NCI-H748 treated with DMSO at 0.1 percent for 48 hours (cell line): ENCODE measurements at places on chromosomes 13 and 19.

- no peak for DNase-seq
Measured at GRCh38 chr19:5719274-5719960, 529 bp downstream of the LONP1 start.

DNA sequence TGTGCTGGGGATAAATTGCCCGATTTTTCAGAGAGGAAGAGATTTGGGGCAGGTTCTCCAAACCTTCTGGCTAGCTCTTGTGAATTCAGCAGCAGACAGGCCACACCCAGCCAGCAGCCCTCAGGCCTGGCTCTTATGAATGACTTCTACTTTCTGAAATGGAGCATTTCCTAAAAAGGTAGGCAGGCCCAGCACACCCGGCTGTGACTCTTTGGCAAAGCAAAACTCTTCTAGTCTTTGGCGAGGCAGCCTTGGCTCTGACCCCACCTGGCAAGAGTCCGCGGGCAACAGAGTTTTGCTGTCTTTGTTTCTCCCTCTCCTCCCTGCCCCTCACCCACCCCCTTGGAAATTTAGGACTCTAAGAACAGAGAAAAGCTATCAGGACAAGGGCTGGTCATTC lies 221.2 kb downstream of the ZNF536 start:
- no peak for DNase-seq

DNA sequence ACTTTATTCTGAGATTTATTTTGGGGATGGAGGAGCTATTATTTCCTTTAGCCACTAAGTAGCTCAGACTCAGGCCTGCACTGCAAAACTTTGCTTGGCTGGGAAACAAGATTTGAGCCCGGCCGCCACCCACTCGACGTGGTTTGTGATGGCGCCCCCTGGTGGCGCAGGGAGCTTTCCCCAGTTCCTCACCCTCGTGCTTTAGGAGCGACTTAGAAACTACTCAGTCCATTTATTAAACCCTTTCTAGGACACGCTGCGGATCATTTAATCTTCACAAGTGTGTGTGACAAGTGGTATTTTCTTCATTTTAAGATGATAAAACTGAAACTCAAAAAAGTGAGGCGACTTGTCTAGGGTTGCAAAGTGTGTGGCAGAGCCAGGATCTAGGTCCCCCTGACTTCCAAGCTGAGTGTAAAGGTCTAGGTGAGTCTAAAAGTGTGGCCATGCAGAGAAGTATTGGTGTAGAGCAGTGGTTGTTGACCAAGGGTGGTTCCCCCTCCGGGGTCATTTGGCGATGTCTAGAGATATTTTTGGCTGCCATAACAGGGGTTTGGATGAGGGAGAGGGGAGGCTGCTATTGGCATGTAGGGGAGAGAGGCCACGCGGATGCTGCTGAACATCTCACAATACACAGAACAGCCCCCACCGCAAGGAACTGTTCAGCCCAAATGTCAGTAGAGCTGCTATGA lies 2.2 kb downstream of the CXCL17 start:
- DNase-seq, result peak; percentile 43

DNA sequence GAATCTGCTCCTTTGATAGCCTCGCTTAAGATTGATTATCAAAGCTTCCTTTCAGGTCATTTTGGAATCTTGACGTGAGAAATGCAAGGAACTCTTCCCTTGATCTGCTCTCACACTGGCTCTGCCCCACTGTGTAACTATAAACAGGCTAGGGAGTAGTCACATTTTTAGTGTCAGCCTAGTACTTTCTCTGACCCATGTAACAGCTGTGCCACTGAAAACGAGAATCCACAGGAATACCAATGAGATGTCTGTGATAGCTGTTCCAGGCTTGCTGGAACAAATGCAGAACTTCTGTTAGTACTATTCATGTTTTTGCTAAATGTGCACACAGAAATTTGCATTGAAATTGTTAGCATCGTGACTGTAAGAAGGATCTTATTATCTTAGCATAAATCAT lies 221.3 kb downstream of the MYO16 start:
- DNase-seq, result no peak

GRCh38 chr13:45196096-45196495 lies 4.7 kb downstream of the KCTD4 start:
- no peak for DNase-seq

DNA sequence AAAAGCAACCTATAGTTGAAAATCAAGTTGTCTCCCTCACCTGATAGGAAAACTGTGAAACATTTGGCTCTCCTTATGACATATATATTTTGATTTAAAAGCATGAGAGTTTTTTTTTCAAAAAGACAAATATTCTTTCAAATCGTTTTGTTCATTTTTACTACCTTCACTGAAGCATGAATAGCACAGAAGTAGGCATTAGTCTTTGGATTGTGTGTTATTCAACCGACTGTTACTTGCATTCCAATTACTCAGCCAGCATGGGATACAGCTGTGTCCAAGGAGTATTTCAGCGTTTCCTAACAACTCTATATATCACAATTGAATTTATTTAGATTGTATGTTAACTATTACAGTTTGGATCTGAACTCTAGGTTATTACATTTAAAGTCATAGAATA lies 135.2 kb downstream of the PCDH9 start:
- DNase-seq, result no peak

GRCh38 chr19:10408511-10409283 lies 5.4 kb upstream of the CDC37 start:
- DNase-seq, result no peak

GRCh38 chr13:64078025-64078424 lies 2662.4 kb upstream of the PCDH20 start:
- no peak for DNase-seq

DNA sequence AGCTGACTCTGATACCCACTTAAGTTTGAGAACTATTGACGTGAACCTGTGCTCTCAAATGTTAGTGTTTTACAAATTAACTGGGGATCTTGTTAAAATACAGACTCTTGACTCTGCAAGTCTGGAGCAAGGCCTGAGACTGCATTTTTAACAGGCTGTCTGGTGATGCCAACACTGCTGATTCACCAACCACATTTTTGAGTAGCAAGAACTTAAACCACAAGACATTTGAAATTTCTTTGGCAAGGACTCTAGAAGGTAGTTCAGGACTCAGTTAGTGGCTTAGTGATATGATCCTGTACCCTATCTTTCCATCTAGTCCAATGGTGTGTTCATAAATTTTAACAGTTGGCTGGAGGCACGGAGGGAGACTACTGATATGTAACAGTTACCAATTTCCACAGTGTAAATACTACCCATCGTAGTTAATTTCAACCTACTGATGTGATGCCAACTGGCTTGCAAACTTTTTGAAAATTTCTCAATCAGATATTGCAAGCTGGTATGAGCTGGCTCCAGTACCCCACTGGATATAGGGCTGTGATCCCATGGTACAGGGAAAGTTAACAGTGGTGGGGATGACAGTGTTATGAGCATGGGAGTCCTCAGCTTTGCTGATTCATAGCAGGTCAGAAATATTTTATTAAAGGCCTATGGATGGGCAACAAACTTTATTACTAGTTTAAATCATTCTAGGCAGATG lies 255.1 kb downstream of the TBC1D4 start:
- no peak for DNase-seq

DNA sequence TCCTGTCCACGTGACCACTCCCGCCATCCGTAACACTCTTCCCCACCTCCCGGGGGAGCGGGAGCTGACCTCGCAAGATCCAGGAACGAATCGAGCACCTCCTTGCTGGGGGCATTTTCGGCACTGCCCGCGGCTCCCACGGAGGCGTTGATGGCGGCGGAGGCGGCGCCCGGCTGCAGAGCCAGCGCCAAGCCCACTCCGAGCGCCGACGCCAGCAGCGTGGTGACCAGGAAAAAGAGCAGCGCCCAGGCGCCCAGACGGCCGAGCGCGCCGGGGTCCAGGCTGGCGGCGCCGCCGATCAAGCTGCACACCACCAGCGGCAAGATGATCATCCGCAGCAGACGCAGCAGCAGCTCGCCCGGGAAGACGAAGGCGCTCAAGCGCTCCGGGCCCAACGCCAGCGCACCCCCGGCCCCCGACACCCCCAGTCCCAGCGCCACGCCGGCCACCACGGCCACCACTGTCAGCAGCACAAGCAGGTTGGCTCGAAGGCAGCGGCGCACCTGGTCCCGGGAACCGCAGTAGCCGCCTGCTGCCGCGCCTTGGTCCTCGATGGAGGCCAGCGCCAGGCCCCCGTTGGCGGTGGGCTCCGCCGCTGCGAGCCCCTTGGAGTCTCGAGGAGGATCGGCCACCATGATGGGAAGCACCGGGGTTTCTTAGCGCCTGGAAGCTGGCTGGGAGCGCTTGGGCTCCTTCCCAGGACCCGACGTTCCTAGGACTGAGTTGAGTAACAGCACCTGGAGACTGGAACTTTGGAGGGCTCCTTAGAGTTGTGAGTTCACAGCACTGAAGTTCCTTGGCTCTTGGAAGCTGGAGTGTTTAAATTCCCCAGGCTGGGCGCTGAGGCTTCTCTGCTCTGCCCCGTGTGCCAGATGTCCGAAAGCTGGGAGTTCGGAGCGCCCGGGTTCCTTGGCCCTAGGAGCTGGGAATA lies 798 bp downstream of the SLC1A5 start:
- peak; percentile 46 for DNase-seq

GRCh38 chr13:48626726-48627451 lies 26.8 kb upstream of the CYSLTR2 start:
- DNase-seq, result no peak

DNA sequence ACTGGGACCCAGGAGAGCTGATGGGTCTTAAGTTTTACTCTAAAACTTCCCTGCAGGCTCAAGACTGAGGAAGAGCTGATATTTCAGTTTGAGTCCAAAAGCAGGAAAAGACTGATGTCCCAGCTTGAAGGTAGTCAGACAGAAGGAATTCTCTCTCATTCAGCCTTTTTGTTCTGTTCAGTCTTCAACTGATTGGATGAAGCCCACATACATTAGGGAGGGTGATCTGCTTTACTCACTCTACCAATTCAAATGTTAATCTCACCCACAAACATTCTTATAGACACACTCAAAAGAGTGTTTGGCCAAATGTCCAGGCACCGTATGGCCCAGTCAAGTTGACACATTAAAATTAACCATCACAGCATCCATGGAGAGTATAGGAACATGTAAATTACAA lies 173.5 kb downstream of the KCNRG start:
- DNase-seq, result no peak

DNA sequence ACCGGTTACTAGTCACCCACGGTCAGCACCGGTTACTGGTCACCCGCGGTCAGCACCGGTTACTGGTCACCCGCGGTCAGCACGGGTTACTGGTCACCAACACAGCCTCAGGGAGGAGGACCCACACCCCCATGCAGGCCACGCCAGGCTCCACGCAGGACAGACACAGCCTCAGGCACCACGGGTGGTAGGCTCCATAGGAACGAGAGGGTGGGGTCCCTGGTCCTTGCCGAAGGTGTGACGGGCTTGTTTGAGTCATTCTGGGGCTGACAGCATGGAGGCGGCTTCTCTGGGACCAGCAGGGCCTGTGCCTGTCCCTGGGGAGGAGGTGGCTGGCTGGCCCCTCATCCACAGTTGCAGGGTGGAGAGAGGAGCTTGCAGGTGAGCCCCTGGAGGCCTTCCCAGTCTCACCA lies 122.8 kb upstream of the SOX1 start:
- no peak for DNase-seq

- DNase-seq, result no peak
Measured at GRCh38 chr19:45455707-45456499, 11.9 kb upstream of the FOSB start.

DNA sequence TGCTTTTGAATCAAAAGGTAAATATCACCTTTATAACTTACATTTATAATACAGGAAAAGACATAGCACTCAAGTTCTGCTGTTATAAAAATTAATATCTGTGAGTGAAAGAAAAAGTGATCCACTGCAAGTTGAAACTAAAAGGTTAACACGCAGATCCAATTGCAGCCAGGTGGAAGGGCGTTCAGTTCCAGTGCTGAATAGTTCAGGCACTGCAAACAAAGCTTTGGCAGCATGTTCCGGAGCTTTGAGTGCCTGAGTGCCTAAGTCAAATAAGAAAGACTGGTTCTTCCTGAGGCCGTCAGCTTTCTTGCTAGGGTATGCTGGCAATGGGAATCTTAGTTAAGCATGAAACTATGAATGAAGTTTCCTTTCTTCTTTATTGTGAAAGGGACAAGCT lies 200.3 kb downstream of the LMO7 start:
- DNase-seq, result no peak

- no peak for DNase-seq
Measured at GRCh38 chr19:38022791-38023670, 116.0 kb downstream of the SIPA1L3 start.

- DNase-seq, result peak; percentile 84
Measured at GRCh38 chr13:99911965-99912566, 59.5 kb downstream of the ZIC5 start.

DNA sequence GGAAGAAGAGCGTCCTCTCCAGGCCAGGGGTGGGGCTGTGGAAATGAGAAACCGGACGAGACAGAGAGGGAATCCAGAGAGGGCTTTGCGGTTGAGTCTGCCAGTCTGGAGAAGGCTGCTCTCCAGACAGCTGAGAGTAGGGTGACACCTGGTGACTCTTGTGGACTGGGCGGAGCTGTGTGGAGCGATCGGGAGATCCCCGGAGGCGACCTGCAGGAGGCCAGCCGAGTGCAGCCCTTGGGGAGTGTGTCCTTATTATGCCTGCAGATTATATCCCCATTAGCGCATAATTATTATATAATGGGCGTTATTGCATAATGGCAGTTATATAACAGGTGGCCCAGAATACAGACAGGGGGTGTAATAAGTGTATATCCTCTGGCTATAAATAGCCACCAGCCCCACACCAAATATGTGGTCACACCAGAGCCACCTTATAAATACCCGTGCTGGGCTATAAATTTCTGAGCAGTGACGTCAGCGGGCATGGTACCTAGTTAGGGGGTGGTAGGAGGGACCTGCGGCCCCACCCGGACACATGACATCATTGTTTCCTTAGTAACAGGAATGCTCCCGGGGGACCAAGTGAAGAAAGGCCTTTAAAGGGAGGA lies 41.2 kb downstream of the NFIX start:
- peak; percentile 49 for DNase-seq

- DNase-seq, result no peak
Measured at GRCh38 chr13:41289463-41289881, 21.6 kb upstream of the NAA16 start.

- no peak for DNase-seq
Measured at GRCh38 chr19:53865918-53866864, 1.5 kb upstream of the MYADM start.

DNA sequence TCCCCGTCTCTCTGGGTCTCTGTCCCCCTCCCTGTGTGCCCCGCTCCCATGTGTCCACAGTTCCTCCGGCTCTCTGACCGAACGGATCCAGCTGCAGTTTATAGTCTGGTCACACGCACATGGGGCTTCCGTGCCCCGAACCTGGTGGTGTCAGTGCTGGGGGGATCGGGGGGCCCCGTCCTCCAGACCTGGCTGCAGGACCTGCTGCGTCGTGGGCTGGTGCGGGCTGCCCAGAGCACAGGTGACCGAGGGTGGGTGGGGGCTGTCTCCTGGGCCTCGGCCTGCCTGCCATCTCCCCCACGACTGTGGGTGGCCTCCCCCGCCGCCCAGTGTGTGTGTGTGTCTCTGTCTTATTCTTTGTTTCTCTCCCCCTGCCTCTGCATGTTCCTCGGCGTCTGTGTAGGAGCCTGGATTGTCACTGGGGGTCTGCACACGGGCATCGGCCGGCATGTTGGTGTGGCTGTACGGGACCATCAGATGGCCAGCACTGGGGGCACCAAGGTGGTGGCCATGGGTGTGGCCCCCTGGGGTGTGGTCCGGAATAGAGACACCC lies 10.3 kb downstream of the TRPM4 start:
- no peak for DNase-seq

GRCh38 chr13:100102042-100102441 lies 13.1 kb downstream of the PCCA start:
- no peak for DNase-seq

- DNase-seq, result no peak
Measured at GRCh38 chr13:84050536-84050935, 168.3 kb upstream of the SLITRK1 start.

GRCh38 chr13:95623141-95623540 lies 21.4 kb downstream of the DZIP1 start:
- no peak for DNase-seq
